HFFc6 (cell line): ENCODE measurements at places on chromosomes 1 and 21.
A peak's percentile ranks its signal among the peaks of the same experiment; 100 is the strongest.

DNA sequence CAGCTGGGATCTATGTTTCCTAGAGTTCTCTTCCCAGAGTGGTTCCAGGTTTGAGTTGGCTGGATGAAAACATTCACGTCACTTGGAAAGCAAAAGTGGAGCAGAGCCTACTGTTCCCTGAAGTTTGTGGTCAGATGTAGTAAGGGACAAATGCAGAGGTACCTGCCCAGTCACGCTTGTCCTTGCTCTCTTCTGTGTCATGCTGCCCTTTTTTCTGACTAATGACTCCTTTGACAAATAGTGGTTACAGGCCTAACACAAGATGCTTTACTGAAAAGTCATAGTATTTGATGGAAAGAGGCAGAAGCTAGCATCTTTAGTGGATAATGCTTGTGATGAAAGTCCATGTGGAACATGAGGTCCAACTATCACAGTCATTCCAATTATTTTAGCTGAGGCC, 881.4 kb upstream of the B3GALT2 start:
- peak; percentile 78 for DNase-seq

DNA sequence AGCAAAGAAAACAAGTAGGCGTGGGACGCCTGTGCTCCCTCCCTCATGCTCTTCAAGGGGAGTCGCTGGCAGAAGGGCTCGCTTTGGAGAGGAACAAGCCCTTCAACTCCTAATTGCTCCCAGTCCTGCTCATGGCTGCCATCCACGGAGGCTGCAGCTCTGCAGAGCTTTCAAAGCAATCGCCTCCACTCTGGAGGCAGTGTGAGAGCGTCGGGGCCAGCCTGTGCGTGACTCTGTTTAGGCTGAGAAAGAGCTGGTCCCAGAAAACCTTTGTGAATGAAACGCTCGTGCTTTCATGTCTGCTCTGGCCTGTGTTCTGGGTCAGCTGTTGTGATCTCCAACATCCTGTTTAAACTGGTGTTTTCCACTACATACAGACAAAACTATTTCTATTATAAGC, 23.9 kb upstream of the RUNX1 start:
- no peak for DNase-seq

GRCh38 chr1:235532360-235532759, 28.1 kb upstream of the B3GALNT2 start:
- DNase-seq, result peak; percentile 65

DNA sequence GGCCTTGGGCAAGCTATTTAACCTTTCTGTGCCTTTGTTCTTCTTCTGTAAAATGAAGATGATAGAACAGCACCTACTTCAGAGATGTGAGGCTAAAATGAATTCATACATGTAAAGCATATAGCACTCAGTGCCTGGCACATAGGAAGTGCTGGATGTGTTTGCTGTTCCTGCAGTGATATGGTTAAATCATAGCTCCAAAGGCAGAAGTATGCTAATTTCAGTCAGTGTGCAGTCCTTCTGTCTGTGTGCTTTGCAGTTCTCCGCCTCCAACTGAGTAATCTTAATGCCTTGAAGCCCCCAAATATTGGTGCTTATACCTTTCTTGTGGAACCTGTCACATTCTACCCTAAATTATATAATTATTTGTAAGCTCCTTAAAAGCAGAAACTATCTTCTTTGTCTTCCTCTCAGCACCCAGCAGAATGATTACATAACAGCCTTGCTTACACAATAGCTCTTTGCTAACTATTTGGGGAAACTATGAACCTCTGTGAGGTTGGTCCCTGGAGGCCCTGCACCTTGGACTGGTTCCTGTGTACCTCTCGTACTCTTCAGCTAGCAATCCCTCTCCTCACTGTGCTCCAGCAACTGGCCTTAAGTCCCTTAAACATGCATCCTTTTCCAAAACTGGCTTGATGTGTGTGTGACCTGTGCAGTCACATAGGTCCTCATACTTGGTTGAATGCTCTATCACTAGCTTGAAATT, 57.0 kb upstream of the CACYBP start:
- DNase-seq, result no peak

GRCh38 chr1:156959414-156959813, 39.0 kb downstream of the LRRC71 start:
- peak; percentile 20 for DNase-seq
